ENCODE measurements at places on chromosomes 2 and 18.
A peak's percentile ranks its signal among the peaks of the same experiment; 100 is the strongest.

DNA sequence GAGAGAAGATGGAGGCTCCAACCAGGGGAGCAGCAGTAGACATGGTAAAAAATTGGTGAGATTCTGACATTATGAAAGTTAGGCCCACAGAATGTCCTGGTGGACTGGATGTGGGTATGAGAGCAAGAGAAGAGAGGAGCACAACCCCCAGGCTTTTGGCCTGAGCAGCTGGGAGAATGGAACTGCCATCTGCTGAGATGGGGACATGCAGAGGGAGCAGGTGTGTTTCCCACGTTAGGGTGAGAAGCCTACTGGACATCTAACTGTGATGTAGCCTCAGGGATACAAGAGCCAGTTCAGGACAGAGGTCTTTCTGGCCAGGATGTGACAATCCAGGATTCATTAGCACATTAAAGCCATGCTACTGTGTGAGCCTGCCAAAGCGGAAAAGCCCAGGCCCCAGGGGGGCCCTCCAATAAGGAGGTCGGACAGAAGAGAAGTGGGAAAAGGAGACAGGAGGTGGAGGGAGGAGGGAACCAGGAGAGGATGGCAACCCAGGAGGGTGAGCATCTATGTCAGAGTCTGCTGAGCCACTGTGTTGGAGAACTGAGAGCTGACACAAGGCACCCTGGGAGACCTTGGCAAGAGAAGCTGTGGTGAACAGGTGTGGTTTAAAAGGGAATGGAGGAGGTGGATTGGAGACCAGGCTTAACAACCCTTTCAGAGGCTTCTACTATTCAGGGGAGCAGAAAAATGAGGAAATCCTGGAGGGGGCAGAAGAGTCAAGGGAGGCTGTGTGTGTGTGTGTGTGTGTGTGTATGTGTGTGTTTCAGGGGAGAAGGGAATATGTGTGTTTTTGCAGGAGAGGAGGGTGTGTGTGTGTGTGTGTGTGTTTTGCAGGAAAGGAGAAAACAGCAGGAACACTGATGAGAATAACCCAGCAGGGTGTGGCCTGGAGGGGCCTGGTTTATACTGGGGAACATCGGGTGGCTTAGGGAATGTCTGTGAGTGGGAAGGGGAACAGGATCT lies 10.5 kb downstream of the CYB5A start:
- DNase-seq = no peak

DNA sequence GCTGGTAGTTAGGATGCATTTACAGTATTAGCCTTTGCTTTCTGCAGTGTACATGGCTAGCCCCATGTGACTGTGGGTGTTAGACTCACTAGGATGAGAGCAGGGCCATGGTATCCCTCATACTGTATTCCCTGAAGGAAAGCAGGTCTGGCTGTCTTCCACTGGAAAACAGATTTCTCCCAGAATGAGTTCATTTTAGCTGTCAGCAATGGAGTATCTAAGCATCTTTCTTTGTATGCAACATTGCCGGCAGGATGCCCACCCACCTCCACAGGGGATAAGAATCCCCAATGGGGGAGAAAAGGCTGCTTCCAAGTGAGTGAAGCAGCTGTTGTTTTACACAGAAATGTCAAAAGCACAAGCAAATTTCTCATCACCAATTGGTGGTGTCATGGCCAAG lies 142.7 kb upstream of the KLHL14 start:
- DNase-seq = no peak

- no peak for DNase-seq
Observed at GRCh38 chr18:40911582-40912254, 1043.3 kb upstream of the PIK3C3 start.

DNA sequence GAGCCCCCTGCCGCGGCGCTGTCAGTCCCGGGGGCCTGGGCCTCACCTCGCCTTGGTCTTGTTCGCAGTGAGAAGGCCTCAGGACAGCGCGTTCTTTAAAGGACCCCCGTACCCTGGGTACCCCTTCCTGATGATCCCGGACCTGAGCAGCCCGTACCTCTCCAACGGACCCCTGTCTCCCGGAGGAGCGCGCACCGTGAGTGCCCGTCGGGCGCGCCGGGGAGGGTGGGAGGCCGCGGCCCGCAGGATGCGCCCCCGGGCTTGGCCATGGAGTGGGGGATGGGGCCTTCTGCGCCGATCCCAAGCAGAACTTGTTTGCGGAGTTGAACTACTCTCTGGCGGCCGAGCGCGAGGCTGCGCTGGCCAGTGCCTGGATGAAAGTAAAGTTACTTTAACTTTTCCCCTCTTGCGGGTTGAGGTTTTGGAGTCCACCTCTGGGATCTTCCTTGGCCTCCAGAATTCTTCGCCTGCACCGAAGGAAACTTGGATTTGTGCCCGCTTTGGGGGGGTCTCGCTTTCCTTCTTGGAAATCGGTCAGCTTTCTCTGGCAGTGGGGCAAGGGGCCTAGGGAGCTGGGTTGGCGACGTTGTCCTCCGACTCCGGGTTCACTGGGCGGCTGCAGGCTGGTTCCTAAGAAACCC lies 1.2 kb downstream of the TCF7L1 start:
- peak; percentile 25 for DNase-seq

GRCh38 chr2:170341684-170342623 lies 164.0 kb downstream of the MYO3B start:
- no peak for DNase-seq

DNA sequence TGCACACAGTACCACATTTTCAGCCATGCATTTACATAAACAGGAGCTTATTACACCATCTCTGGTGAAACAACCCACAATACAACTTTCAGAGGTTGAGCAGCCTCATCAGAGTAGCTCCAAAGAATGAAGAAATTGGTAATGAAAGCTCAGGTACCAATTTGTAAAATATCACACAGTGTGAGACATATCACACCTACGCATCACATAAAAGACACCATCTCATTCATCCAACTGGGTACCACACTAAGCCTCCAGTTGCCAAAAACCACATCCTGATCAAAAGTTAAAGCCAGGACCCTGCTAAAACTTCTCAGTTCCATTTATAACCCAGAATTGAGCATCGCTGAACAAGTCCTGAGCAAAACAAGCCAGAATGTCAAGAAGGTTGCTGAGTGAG lies 4.6 kb downstream of the TMEM163 start:
- DNase-seq = no peak

- no peak for DNase-seq
Observed at GRCh38 chr2:61948661-61949457, 43.4 kb downstream of the COMMD1 start.

DNA sequence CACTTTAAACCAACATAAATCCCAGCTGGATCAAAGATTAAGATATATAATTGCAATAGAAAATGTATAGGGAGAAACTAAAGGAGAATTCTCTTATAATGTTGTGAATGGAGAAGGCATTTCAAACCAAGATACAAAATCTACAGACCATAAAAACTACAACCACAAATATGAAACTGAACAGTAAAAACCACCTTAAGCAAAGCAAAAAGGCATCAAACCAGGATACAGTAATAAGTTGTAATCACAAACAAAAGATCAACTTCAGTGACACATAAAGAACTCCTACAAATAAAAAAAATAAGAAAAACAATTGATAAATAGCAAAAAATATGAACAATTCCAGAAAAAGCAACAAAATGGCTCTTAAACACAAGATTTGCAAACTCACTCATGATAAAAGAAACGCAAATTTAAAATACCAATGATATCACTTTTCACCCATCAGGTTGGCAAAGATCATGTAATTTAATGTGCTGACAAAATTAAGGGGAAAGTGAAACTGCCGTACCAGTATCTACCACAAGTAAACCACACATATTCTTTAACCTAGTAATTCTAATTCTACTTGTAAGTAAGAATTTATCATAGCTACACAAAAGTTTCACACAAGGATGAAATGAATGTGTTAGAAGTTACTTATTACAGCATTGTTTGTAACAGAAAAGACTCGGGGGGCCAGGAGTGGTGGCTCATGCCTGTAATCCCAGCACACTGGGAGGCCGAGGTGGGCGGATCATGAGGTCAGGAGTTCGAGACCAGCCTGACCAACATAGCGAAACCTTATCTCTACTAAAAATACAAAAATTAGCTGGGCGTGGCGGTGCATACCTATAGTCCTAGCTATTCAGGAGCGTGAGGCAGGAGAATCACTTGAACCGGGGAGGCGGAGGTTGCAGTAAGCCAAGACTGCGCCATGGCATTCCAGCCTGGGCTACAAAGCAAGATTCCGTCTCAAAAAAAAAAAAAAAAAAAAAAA lies 101.9 kb downstream of the USP34 start:
- no peak for DNase-seq

DNA sequence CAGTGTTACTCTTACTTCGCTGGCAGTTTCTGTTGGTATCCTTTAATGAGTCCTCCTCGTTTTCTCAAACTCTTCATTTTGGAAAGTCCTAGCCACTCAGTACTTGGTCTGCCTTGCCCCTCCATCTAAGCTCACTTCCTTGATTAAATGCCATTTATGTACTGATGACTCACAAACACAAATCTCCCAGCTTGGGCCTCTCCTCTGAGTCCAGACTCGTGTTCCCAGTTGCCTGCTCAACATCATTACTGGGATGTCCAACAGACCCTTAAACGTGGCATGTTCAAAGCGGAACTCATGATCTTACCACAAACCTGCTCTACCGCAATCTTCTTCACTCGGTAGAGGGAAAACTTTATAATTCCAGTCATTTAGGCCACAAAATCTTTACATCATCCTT lies 13.8 kb upstream of the CCDC68 start:
- DNase-seq = no peak

DNA sequence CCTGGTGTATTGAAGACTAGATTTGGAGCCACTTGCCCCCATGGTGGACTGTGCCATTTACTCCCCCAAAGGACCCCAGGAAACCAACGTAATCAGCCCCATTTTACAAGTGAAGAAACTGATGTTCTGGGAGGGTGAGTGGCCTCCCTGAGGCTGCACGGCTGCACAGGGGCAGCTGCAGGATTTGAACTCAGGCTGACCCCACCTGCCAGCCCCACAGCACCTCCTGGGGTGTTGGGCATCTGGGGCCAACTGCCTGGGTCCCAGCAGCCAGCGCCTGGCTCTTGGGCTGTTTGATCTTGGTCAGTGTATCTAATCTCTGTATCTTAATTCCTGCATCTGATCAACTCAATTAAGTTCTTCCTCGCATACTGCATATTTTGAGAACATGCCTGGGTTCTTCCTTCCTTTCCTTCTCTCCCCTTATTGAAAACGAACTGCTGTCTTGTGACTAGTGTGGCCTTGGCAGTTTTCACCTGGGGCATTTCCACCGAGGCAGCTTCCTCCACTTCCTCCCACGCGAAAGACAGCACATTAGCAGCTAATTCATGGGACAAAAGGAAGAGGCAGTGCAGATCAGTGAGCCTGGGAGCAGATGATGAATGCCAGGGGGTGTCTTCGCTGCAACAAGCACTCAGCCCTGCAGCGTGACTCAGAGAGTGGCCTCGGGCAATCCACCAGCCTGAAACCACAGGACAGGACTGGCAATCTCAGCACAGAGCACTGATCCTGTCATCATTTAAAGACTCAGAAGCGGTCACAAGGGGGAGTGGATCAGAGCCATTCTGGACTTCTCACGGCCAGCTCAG lies 184.1 kb upstream of the RAB12 start:
- peak; percentile 83 for DNase-seq

DNA sequence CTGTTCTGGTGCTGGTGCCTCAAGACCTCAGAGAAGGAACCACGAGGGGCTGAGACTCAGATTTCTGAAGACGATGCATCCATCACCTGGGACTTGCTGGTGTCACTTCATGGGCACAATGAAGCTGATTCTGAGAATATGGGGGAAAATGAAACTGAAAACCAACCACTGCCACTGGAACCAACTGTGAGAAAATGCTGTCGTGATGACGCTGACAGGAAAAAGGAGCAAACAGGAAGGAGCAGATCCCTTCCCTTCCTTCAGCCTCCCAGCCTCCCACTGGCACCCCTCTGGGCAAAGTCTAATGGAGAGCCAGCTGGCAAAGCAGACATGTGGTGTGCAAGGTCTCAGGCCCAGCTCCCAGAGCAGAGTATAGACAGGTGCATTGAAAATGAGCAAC lies 109.7 kb downstream of the FOXI3 start:
- DNase-seq = no peak

GRCh38 chr2:121897335-121897970 lies 142.0 kb downstream of the TSN start:
- DNase-seq = no peak

Data from adrenal gland (tissue), 19 donors.